ENCODE measurements at places on chromosomes 7 and 10.

- peak; percentile 18 for DNase-seq
These were observed 6.1 kb downstream of the CHRM2 start for GRCh38 chr7:136874393-136875032.

- DNase-seq = no peak
These were observed 26.1 kb downstream of the DNAJC9 start for GRCh38 chr10:73220989-73221388.

DNA sequence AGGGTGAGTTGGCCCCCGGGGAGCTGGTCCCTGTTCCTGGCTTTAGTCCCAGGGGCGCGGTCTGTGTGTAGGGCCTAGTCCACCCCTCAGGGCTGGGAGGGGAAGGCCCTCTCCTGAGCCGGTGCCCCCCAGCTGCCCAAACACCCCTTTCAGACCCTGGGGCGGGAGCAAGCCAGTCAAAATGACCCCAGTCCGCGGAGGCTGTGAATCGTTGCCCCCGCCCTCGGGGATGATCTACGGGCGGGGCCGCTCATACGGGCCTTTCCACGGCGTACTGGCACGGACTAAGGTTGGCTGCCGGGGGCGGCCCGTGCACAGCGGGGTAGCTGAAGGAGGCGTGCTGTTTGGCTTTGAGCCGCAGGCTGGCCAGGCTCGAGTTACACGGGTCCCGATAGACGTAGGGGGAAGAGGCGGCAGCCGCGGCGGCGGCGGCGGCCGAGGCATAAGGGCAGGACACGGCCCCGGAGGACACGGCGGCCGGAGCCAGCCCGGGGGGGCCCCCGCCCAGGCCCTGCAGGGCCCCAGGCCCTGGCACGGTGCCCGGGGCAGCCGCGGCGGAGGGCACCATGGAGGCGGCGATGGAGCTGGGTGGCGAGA lies 4.3 kb downstream of the ELOVL3 start:
- peak; percentile 54 for DNase-seq

GRCh38 chr7:38893061-38893460 lies 15.9 kb downstream of the VPS41 start:
- DNase-seq = no peak

GRCh38 chr7:150986099-150986512 lies 4.7 kb upstream of the NOS3 start:
- DNase-seq = peak; percentile 83

GRCh38 chr10:78565841-78566240 lies 502.9 kb upstream of the ZMIZ1 start:
- no peak for DNase-seq

GRCh38 chr7:142025896-142026295 lies 30.2 kb downstream of the MGAM start:
- DNase-seq = no peak

DNA sequence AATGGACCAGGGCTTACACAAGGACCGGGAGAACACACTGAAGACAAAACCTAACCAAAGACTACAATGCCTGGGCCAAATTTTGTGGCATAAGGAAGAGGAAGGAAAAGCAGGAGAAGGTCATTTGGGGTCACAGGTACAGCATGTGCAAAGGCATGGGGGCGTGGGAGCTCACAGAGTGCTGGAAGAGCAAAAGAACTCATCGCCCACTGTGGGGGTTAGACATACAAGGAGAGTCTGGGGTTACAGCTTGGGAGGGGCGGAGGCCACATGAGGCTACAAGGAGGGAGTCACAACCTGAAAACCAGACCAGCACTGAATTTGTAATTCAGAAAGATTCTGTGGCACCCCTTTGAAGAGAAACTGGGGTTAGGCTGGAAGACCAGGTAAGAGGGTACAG lies 9.7 kb downstream of the PUS7 start:
- DNase-seq = no peak

DNA sequence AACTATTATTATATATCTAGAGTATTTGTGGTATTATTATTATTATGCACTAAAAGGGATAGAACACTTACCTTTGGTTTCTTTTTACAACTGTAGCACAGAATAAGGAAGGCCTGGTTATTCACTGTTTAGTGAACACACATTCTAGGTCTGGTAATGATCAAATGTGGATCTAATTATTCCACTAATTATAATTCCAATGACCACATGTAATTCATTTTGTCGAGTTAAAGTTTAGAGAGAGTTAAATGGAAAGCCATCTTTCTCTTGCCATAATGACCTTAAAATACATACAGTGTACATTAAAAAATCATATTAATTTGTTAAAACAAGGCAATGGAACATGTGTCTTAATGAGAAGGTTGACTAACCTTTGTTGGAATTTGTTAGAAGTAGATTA lies 147.8 kb downstream of the SEM1 start:
- no peak for DNase-seq

GRCh38 chr7:123054357-123055133 lies 59.0 kb upstream of the TAS2R16 start:
- peak; percentile 29 for DNase-seq

- no peak for DNase-seq
These were observed 161.5 kb upstream of the PRKCQ start for GRCh38 chr10:6741541-6741941.

- DNase-seq = no peak
These were observed 116.8 kb downstream of the ABLIM1 start for GRCh38 chr10:114541081-114541796.

GRCh38 chr10:122688293-122688989 lies 11.2 kb downstream of the C10orf120 start:
- no peak for DNase-seq

DNA sequence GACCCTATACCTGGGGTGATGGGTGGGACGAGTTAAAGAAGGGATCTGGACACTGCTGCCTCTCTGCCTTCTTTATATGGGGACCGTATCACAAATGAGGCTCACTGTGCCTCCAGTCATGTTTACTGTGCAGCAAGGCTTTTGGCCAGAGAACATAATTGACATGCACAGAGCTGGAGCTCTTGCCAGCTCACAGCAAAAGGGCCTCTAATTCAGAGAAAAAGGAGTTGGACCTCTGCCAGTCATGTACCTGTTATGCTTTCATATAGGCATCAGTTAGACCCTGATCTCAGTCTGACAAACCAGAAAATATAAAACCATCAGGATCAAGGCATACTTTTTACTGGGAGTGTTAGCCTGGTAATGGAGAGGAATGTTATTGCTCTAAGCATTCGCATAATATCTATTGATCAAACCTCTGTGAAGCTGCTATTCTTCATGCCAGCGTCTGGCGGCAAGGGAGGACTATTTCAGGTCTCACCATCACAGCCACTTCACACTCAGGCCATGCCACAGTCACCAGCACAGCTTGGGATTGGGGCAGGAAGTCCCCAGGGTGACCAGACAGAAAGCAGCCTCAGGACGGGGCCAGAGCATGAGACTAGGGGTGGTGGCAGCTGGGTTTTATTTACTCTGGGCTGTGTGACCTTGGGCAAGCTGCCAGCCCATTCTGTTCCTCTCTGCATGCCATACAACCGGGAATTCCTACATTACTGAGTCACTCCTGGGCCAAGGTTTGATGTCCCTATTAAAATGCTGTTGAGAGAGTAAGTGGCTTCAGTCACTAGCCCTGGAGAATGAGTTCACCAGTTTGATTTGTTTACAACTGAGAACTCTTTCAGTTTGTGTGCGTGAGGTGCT lies 90.1 kb downstream of the NPSR1 start:
- peak; percentile 98 for DNase-seq

- no peak for DNase-seq
These were observed 28.6 kb downstream of the HECW1 start for GRCh38 chr7:43141091-43141490.

GRCh38 chr7:31419505-31420055 lies 79.1 kb upstream of the NEUROD6 start:
- no peak for DNase-seq

DNA sequence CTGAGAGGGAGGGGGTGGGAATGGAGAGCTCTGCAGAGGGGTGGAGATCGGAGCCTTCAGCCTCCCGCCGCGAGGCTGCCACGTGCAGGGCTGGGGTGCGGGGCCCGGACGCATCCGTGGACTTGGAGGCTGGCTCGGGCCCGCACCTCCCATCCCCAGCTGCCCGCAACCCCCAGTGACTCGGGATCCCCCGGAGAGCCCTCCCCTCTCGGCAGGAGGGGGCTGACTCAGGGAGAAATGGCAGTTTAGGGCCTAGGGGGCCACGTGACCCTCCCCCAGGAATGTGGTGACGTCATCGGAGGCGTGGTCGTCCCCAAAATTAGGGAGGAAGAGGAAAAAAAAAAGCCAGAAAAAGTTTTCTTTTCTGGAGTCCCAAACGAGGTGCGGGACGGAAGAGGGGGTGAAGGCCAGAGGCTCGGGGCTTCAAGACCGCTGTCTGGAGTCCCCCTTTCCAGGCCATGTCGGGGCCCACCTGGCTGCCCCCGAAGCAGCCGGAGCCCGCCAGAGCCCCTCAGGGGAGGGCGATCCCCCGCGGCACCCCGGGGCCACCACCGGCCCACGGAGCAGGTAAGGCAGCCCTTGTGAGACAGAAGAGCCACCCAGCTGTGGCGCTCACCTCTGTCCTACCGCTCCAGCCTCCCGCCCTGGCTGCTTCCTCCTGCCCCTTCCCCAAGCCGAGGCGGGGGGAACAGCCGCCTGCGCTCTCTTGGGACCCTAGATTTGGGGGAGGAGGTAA lies at the start of gene TRIP6:
Gene TRIP6, plus strand, starts transcription at position 348 of the 736 bp plus-strand sequence. Its CDS starts 111 bp downstream, at position 459.
- DNase-seq = no peak

DNA sequence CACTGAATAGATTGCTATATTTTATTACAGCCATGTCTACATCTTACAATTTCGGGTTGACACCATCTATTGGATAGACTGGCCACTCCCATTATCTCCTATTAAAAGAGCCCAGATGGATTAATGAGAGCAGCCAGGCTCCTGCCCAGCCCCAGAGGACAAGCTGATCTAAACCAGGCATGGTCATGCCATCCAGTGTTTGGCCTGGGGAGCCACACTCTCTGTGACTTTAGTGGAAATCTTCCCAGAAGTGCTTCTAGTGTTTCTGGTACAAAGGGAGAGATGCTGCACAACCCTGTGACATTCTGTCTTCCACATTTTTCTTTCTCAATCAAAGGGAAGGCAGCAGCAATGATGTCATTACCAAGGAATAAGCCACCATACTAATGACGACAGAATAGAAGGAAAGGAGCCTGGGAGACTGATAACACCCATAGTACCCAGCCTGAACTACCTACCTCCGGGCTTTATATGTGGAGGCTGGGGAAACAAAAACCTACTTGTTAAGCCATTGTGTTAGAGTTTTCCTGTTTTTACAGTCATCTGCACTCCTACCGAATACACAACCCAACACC lies 5.0 kb downstream of the NEBL start:
- DNase-seq = no peak

DNA sequence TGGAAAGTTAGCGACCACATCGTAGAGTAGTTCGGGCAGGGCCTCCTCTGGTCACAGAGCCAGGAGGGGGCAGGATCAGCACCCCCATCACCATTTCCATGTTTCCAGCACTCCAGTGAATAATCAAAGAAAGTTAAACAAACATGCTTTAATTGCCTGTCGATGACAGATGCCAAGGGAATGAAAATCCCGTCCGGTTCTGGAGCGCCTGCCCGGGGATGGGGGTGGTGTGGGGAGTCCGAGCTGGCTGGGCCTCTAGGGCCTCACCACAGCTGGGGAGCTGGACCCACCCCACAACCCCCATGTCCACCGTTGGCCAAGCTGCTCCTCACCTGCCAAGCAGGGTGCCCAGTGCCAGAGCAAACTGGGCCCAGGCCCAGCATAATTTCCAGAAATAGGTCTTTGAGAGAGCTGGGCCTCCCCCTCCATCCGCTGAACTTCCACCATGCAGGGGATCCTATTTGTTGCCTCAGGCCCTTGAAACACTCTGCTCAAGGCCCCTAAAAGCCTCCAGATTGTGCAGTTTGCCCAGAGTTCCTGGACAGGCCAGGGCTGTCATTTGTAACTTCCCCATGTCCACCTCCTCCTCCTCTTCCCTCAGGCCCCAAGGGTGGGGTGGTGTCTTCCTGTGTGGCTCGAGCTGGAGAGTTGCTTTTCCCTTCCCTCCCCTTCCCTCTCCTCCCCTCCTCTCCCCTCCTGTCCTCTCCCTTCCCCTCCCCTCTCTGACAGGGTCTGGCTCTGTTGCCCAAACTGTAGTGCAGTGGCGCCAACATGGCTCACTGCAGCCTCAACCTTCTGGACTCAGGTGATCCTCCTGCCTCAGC lies 101.0 kb downstream of the MYL10 start:
- peak; percentile 60 for DNase-seq

DNA sequence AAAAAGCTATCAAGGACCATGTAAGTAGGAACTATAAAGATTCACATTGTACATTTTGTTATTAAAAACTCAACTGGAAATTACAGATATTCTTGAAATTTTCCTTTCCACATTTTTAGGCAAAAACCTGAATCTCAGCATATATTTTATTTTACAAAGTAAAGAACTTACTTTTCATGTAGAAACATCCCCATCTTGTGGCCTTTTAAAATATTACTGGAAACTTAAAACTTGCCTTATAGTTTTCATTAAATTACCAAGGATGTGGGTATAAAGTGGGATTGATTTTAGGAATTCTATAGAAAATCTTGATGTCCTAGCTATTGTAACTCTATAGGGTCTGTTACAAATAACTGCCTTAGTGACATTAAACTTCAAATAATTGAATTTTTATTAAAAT lies 10.6 kb downstream of the DBF4 start:
- DNase-seq = peak; percentile 37

DNA sequence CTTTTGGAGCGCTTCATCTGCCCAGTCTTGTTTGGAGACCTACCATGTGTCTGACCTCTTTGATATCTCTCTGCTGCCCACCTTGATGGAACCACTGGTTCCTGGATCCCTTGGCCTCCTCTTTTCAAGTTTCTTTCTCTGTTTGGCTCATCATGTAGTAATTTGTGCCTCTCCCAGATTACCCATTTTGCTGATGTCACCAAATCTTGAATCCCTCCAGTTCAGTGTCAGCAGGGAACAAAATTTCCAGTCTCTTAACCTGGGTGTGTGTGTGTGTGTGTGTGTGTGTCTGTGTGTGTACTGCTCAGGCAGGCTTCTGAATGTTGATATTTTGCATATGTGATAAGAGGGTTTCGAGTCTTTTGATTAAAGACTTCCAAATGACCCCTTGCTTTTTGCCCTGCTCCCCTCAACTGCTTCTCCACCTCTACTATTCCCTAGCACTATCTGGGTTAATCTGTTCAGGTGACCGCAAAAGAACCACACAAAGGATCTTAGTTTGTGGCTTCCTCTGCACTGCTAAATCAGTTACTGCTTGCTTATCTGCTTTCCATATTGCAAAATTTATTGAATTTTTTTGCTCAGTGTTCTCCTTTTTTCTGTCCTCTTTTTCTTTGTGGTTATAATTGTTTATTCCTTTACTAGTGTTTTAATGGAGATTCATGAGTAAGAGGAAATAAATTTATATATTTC lies 25.7 kb downstream of the MYO3A start:
- DNase-seq = no peak

- no peak for DNase-seq
These were observed 507.9 kb downstream of the IPMK start for GRCh38 chr10:57759777-57760176.

DNA sequence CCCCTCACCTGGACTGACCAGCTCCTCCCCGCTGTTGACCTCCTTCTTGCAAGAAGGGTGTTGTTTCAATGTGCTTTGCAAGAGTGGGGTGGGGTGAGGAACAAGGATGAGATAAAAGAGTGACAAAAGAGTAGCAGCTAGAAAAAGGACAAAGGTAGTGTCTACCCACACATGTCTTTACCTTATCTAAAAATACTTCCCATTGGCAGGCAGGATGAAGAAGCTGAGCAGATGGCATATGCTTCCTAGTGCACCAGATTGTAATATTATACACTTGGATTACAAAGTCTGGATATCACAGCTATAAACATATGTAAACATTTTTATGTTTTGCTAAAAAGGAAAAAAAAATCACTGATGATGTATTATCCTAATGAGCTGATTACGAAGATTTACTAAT lies 34.5 kb downstream of the CHN2 start:
- peak; percentile 45 for DNase-seq

Data from NCI-H1092 treated with DMSO at 0.1 percent for 48 hours (cell line).